IMR-90 (cell line): ENCODE measurements at places on chromosomes 3 and 15. TPM values are rescaled to one million over a fixed set of nuclear protein-coding genes. Genes with fewer than 3 reads are reported as not detected.

DNA sequence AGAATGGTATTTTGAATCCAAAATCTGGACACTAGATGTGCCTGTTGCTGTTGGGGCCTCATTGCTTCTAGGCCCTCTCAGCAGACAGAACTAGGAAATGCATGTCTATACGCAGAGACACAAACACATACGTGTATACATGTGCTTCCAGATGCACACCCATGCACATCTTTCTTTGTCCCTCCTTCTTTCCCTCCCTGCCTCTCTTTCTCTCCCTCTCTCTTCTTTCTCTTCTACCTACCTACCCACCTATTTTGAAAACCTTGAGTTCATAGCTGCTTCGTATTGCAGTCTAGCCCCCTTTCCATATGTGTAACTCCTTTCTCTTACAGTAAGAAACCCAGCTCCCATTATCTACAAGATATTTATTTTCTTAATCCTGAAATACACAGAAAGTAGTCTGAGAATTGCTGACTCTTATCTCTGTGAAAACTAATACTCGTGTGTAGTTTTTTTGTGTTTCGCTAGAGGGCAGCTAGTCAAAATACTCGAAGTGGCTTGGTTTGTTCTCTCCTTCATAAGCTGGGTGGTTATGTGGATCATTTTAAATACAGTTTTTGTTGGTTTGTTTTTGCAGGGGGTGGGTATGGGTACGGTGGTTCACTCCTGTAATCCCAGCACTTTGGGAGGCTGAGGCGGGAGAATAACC, 18.5 kb downstream of the RPL32 start:
- H3K36me3 ChIP-seq: peaks cover 22% of the 10 kb centered on the region; the same call in 1 of the 2 replicates
- H3K27ac ChIP-seq: no peak overlapping the region
- DNase-seq: peak; percentile 51

DNA sequence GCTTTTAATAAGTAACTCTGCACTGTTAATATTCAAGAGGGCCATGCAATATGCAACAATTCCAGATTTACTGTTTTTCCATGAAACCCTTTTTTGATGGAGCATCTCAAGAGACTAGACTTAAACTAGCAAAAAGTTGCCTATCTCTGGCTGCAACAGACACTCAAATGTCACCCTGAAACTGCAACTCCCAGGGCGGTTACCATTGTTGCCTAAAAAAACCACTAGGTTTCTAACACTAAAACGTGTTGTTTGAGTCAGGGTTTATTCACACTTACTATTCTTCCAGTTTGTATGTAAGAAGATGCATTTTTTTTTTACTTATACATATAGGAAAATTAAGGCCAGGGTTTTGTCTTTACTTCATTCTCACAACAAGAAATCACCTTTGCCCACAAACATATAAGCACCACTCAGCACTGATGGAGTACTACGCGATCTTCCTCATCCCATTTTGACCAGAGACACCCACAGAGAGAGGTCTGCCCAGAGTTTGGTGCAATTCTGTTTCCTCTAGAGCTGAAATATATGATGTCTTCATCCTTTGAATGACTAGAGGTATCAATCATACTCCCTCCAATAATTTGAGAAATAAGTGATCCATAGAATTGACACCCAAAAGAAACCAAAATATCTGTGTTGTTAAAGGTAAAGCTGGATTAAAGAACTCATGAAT, 124.0 kb upstream of the SNTN start:
- H3K36me3 ChIP-seq: no peaks in the 10 kb centered on the region
- no peaks in the 10 kb centered on the region for H3K27me3 ChIP-seq
- DNase-seq: no peak
- H3K4me1 ChIP-seq: no peaks in the 10 kb centered on the region

- H3K4me3 ChIP-seq: no peak overlapping the region
- no peaks in the 10 kb centered on the region for H3K36me3 ChIP-seq
- DNase-seq: no peak
Observed at GRCh38 chr3:194087995-194088855, 47.7 kb upstream of the HES1 start.

GRCh38 chr15:63600001-63600615, 2.9 kb downstream of the FBXL22 start:
- no peaks in the 10 kb centered on the region for H3K27me3 ChIP-seq
- no peak for DNase-seq
- no peaks in the 10 kb centered on the region for H3K36me3 ChIP-seq
- H3K4me3 ChIP-seq: peak overlapping the region; percentile 52
- H3K27ac ChIP-seq: peak overlapping the region; percentile 52

The GOLGA6A gene
- not detected in 2 replicates for total RNA-seq
